Fibroblast of pulmonary artery (primary cell): ENCODE measurements at places on chromosomes 1 and 21.
A peak's percentile ranks its signal among the peaks of the same experiment; 100 is the strongest.

DNA sequence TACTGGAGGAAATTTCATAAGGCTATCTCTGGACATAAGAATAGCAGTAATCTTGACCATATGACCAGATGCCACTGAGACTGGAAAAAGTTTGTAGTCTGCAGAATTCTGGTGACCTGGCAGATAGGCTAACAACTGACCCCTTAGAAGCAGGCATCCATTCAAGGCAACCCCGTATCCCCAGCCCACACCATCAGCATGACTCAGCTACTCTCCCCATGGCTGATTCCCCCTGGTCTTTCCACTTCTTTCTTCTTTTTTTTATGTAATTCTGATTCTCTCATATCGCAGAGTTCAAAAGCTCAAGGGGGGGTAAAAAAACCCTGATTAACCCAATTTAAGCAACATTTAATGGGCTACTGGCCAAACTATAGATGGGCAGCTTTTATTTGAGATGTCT, 243.1 kb downstream of the ZNF648 start:
- DNase-seq = no peak

GRCh38 chr1:160504651-160505050, 18.4 kb downstream of the SLAMF6 start:
- no peak for DNase-seq

DNA sequence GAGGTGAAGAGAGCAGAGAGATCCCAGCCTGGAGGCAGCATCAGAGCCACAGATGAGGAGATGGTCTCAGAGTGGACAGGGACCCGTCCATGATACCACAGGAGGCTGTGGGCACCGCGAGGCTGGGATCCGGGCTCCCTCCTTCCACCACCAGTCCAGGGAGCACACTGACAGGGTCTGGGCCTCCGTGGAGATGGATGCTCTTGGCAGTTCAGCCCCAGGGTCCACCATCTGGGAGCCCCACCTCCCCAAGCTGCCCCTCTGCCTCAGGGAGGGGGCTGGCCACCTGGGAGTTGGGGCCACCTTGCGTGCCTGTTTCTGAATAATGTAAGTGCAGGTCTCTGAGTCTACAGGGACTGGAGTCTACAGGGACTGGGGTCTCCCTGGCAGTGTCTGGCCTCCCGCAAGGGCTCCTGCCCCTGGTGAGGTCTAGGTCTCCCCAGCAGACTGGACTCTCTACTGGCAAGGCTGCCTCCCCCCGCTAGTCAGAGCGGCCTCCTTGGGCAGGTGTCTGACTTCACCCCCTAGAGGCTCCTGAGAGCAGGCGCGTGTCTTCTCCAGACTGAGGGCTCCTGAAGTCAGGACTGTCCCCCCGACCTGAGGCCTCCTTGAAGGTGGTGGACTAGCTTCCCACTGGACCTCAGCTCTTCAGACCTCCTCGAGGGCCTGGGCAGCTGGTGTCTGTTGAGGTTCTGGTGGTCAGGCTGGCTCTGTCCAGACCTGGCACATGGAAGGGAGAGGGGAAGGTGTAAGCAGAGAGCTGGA, 218.5 kb downstream of the PTPRU start:
- no peak for DNase-seq

GRCh38 chr1:110749960-110750359, 75.2 kb upstream of the KCNA3 start:
- DNase-seq = no peak

DNA sequence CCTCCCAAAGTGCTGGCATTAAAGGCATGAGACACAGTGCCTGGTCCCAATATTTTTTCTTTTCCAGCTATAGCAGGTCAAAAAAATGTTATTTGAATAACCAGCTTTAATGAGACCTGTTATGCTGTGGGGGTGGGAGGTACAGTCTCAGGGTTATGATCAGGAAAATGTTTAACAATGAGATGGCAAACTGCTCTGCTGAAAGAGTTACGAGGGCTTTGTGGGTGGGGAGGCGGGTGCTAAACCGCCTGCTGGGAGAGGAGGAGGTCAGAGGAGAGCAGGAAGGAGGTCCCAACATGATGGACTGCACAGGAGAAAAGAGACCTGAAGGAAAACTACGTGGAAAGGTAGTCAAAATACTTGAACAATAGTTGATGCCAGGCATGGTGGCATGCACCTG, 126.0 kb upstream of the B3GALT2 start:
- no peak for DNase-seq

DNA sequence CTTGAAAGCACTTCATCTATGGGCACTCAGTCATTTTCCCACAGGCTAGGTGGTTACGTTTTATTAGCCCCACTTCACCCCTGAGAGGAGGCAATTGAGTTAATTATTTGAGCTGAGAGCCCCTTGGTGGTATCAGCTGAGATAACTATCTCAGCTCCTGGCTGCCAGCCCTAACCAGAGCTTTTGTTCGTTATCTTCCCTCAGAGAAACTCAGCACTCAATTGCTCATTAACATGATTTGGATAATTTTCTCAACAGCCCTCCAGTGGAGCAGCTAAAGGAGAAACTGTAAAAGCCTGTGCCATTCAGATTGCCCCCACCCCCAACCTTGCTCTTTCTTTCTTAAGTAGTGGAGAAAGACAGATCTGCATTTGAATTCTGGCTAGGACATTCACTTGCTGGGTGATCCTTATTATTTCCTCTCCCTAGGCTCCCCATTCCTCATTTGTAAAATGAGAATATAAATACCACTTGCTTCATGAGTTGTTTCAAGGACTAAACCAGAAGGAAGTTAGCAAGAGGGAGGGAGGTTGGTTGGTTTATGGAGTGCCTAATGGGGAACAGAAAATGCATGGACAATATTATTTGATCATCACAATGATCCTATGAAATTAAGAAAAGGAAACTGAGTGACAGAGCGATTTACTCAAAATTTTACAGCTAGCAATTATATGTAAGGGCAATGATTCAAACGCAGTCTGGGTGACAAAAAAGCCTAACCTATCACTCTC, 218.7 kb upstream of the FGGY start:
- no peak for DNase-seq

- no peak for DNase-seq
These were observed 1.2 kb upstream of the VWA1 start for GRCh38 chr1:1434131-1434823.

- DNase-seq = peak; percentile 23
These were observed 445.5 kb downstream of the PTPRC start for GRCh38 chr1:199084293-199084692.

DNA sequence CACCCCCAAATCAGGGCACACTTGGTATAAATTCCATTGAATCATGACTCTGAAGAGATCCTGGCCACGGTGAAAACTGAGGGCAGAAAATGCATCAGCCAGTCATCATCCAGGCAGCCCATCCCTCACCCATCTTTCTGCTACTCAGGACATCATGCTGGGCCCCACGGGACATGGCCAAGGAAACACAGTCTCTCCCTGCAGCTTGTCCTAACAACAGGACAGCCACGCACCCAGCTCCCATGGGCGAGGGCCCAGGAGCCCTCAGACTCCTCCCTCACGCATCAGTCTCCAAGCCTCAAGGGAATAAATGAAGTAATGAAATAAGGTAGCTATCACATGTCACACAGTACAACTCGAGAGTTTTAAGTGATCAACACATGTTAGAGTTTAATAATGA, 37.8 kb downstream of the ELK4 start:
- no peak for DNase-seq

DNA sequence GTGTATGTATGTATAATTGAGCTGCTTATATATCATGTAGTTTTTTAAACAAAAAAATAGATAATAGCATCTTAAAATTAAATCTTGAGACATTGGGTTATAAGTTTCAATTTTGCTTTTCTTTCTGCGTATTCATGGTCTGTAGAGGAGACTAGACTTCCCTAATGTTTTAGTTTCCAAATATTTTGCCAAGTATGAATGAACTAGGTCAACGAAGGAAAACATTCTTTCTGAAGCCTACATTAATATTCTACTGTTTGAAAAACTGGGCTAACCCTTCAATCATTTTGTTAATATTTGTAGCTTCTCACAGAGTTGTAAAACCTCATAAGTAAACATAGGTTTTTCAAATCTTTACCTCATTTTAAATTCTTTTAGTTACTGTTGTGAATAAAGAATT, 592.7 kb downstream of the USP25 start:
- DNase-seq = no peak

DNA sequence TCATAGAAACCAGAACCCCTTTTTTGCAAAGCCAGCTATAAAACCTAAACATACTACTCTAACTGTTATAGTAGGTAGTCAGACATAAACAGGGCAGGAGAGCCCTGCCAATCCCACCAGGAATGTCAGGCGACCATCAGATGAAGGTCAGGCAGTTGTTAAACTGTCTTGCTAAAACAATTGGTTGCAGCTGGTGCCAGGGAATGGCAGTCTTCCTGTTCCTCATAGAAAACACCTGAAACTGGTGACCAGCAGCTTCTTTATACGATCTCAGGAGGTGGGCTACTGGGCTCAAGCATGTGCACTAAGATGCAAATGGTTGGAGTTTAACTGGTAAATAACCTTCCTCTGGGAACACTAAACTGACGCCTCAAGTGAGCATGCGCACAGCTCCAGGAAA, 224.1 kb downstream of the COL11A1 start:
- DNase-seq = no peak

DNA sequence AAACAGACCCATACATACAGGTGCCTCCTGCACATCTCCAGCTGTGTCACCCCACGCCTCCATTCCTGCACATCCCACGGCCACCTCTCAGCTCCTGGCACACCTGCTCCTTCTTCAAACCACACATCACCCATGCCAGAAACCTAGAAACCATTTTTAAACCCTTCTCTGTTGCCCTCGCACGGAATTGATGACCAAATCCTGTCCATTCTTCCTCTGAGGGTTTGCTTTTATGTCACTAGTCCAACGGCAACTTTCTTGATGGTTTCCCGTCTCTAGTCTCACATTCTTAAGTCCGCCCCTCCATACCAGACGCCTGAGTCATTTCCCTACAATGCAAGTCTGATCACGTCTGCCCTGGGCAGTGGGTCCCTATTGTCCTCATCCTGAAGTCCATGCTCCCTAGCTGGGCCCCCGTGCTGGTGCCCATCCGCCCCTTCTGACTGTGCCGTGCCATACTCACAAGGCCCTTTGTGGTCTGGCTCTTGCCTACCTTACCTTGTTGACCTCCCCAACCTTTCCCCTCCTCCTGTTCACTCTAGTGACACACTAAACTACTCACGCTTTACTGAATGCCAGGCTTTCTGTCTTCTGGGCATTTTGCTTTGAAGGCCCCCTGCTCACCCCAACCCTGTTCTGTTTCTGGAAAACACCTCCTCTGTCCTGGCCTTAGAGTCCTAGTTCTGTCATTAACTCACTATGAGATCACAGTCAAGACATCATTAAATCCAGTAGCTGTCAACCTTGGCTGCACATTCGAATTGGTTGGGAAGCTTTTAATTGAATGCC, 17.6 kb downstream of the SLC2A1 start:
- DNase-seq = peak; percentile 98
